Amniotic epithelial cell (primary cell): ENCODE measurements at places on chromosomes 5 and 9.

DNA sequence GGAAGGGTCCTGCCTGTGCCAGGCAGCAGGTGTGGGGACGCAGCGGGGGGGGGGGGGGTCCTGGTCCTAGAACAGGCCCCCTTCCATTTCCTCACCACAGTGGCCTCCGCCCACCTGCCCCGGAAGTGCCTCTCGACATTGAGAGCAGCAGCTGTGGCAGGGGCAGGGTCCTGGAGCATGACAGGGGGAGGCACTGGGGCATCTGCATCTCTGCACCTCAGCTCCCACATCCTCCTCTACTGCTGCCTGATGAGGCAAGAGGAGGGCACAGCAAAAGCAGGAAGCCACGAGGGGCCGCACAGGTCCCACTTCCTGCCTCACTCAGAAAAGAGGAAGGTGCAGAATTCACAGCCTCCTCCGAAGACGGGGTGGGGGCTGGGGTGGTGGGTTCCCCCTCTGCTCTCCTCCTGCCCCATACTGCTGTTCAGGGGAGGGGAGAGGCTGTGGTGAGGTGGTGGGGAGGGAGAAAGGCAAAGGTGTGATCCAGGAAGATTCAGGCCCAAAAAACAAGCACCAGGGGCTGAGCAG is 14.8 kb downstream of the AKNA start:
- no peak for DNase-seq

GRCh38 chr5:534743-535671 is 10.8 kb upstream of the SLC9A3 start:
- DNase-seq = no peak

- no peak for DNase-seq
These were observed 3.4 kb downstream of the BTNL9 start for GRCh38 chr5:181043285-181044092.

GRCh38 chr9:108761655-108762347 is 94.0 kb downstream of the ACTL7B start:
- peak; percentile 41 for DNase-seq

GRCh38 chr5:33312571-33313549 is 127.9 kb upstream of the TARS1 start:
- DNase-seq = peak; percentile 96

GRCh38 chr9:138060881-138061280 is 183.3 kb downstream of the CACNA1B start:
- DNase-seq = no peak

DNA sequence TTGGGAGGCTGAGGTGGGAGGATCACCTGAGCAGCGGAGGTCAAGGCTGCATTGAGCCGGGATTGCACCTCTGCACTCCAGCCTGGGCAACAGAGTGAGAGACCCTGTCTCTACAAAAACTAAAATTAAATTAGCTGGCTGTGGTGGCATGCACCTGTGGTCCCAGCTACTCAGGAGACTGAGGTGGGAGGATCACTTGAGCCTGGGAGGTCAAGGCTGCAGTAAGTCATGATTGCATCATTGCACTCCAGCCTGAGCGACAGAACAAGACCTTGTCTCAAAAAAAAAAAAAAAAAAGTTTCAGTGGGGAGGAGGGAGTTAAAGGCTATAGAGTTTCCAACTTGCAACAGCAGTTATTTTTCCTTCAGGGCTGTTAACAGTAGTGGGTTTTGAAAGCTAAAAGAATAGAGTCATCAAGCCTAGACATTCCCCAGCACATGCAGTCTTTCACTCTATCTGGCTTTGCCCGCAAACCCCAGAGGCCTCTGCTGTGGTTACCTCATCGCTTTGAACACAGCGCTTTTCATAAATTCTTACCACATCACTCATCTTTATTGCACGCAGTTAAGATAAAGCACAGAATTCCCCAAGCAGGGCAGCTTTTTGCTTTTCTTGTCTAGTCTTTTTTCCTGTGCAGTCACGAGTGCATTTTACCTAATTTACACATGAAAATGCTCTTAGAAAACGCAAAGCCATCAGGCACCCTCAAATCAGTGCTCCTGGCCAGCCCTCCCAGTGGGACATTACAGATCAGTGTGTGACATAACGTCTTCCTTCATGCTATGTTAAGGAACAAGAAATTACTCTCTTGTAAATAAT is 8.7 kb upstream of the SLC2A8 start:
- DNase-seq = peak; percentile 99

- peak; percentile 81 for DNase-seq
These were observed 15.2 kb downstream of the SRFBP1 start for GRCh38 chr5:121976979-121977378.

DNA sequence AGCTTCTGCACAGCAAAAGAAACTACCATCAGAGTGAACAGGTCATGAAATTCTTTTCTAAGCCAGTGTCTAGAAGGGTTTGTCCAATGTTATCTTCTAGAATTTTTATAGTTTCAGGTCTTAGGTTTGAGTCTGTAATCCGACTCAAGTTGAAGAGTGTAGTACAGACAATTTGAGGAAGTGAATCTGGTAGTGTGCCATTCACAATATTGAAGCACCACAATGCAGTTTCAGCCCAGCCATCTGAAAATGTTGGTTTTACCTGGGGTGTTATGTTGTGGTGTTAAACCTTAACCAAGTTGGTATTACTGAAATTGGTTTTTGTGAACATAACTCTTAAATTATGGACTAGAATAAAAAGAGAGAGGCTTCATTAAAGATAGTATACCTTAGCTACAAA is 77.2 kb downstream of the ADAMTS16 start:
- DNase-seq = no peak

DNA sequence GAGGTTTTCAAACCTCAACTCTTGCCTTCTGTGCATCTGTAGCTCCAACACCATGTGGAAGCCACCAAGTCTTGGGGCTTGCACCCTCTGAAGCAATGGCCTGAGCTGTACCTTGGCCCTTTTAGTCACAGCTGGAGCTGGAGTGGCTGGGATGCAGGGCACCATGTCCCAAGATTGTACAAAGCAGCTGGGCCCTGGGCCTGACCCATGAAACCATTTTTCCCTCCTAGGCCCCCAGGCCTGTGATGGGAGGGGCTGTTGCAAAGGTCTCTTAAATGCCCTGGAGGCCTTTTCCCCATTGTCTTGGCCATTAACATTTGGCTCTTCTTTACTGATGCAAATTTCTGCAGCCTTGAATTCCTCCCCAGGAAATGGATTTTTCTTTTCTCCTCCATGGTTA is 11.8 kb upstream of the ENTREP1 start:
- DNase-seq = no peak

- DNase-seq = peak; percentile 59
These were observed 34.3 kb downstream of the ZNF462 start for GRCh38 chr9:106897236-106897635.

DNA sequence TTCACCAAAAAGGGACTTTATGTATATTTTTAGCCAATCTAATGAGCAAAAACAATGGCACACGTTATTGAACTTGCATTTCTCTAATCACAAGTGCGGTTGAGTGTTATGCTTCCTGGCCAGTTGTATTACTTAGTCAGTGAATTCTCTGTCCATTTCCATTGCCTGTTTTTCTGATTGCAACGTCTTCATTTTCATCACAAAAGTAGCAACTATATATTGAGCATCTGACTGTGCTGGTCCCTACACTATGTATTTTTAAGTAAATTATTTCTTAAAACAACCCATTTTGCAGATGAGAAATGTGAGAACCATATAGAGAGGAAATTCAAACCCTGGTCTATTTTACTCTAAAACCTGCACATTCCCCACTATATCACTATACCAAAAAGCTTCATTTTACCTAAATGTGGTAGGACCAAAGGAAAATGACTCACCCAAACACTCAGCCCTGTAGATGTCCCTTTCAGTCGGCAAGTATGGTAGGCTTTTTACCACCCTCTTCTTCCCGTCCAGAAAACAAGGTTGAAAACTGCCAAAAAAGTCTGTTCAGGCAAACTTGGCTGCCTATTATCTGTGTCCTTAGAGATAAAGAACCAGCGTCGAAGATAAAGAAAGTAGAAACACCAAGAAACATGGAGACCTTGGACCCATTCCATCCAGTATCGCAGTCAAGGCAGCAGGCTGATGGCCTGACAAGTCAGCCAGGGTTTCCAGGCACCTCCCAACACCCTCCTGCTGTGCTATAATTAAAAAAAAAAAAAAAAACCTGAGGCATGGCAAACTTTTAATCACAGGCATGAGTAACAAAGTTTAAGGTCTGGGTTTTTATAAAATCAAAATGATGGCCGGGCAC is 18.8 kb upstream of the FAM13B start:
- no peak for DNase-seq

- peak; percentile 75 for DNase-seq
These were observed 130.8 kb downstream of the ARHGAP26 start for GRCh38 chr5:142900927-142901326.

DNA sequence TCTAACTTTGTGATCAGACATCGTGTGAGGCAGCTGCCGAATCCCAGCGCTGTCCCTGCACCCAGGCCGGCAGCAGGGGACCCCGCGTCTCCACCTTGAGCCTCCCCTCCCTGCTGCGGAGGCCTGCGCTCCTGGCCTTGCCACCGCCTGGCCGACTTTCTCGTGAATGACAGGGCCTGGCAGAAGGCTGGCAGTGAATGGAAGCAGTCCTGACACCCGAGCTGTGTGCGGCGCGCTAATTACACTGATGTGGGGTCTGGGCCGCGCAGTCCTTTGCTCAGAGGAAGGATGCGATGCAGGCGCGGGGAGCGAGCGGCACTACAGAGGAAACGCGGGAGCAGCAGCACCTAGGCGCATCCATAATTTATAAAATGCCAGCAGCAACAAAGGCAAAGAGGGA is 40.3 kb downstream of the POU4F3 start:
- no peak for DNase-seq

DNA sequence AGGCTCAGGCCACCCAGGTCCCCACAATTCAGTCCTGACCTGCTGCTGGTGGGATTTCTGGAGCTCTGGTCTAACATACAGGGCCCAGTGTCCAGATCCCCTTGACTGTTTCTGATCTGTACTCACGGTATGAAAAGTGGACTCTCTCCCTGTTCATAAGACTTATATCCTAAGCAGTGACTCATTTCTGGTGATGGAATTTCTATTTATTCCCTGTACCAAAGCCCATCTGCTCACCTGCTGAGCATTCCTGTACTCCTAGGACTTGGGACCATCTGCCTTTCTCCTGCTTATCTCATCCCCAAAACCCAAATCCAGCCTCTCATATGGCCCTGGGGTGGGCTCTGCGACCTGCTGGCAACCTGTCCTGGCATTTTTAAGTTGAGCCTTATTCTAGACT is 86.6 kb downstream of the APBA1 start:
- no peak for DNase-seq

- no peak for DNase-seq
These were observed 639.3 kb downstream of the MTRR start for GRCh38 chr5:8508231-8508630.

DNA sequence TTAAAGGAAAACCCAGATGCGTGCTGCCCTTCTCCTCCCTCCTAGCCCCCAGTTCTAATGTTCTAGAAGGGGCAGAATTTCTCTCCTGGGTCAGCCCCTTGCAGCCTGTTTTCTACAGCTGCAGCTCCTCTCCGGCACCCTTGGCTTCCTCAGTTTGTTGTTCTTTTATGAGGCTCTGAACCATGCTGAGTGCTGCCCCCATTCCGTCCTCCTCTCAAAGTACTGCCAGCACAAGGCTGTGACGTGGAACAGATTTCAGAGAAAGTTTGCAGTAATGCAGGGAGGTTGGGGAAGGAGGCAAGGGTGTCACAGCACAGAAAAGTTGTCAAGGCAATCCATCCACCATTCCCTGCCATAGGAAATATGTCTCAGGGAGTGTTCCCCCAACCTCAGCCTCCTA is 63.3 kb downstream of the RGS3 start:
- no peak for DNase-seq

DNA sequence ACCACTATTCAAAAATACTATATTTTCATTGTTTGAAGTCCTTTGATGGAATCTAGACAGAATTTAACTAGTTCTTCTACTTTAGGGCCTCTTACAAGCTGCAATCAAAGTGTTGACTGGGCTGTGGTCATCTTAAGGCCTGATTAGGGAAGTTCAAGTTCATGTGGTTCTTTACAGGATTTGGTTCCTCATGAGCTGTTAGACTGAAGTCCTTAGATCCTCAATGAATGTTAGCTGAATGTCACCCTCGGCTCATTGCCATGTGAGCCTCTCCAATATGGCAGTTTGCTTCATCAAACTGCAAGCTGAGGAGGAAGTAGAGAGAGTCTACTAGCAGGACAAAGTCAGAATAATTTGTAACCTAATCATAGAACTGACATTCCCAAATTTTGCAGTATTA is 135.1 kb downstream of the CSNK1G3 start:
- no peak for DNase-seq

DNA sequence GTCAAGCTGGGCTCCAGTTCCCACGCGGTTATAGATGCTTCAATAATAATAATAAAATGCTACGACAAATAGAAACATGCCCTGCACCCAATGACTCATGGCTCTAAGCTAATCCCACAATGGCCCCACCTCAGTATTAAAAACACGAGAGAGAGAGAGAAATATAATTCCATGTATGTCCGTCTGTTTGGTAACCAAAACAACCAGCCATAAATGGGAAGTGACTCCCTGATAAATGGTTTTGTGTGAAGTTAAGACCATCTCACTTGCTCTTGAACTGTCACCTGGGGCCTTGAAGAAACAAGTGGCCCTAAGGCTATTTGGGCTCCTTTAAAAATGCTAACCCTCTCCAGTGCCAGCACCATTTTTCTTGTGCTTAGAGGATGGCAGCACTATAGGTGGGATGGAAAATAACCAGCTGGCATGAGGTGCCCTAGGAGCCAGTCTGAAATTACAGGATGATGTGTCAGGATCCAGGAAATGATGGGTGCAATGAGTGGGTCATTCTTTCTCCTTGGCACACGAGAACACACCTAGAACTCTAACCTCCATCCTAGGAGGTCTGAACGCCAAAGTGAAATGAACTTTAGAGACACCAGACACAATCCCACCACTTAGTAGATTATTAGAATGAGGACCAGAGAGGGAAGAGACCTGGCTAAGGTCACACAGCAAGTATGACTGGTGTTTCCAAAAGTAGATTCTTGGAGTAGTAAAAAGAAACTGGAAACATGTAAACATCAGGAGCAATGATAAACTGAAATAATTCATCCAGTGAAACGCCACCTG is 35.7 kb upstream of the ADRB2 start:
- no peak for DNase-seq
